ENCODE measurements at places on chromosomes 2 and 18.

DNA sequence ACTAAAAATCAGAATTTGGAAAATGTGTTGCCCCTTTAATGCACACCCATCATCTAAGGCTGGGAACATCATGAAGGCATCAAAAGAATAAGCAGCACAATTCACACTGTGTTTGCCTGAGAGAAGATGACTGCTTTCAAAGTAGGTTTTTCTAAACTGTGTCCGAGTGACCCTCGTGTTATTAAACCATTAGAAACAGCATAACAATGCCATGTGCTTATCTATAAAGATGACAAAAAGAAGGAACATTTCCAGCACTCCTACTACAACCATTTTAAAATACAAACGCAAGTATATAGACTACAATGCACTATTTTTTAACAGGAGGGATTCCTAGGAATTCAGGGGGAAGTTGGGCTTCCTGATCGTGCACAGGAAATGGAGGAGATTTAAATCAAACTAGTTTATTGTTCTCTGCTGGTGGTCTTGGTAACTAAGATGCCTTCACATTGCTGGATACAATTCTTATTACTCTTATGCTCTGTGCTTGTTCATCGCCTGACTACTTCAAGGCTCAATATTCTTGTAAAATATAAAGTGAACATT lies 305.9 kb upstream of the CCDC68 start:
- no peak for DNase-seq

DNA sequence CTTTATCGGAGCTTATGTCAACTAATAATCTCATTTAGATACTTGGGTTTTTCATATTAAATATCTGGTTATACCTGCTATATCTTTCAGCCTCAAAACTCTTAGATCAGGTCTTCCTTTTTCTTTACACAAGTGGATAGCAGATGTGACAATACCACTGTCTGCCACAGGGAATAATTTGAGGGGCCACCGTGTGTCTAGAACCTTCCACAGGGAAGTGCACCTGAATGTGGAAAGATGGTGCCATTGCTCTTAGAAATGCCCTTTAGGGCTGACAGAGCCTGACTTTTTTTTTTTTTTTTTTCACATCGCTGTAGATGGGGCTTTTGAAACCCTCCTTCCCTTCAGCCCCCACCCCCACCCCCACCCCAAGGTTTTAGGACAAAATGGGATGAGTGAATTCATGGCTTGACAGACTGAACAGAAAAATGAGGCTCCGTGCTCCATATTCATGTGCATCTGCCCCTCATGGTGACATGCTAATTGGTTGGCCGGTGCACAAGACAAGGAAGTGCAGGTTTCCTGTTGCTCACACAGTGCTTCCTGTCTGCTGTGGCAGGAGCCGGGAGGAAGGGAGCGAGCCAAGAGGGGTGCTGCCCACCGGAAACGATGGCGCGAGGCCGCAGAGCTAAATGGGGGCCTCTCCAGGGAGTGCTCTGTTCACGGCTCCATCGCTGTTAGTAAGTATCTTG lies 246.0 kb downstream of the LDLRAD4 start:
- no peak for DNase-seq

DNA sequence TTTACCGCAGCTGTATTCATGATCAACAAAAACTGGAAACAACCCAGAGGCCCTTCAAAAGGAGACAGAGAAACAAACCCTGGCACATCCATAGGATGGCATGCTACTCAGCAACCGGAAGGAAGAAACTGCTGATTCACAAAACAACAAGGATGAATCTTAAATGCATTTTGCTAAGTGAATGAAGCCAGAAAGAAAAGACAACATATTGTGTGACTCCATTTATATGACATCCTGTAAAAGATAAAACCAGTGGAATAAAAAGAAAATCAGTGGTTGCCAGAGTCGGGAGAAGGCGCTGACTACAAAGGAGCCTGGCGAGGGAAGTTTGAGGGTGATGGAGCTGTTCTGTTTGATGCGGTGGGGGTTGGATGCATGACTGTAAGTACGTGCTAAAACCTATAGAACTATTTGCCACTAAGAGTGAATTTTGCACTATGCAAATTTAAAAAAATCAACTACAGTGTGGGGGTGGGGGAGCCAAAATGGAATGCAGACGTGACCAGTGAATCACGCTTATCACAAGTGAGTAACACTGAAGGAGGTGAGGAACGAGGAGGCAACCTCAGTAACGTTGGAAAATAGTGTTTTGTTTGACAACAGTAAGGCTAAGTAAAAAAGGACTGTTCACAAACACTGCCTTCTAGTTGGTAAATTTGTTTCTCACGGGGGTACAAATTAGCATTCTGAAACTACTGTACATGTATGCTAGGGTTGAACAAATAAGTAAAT lies 108.9 kb downstream of the INHBB start:
- DNase-seq, result no peak

DNA sequence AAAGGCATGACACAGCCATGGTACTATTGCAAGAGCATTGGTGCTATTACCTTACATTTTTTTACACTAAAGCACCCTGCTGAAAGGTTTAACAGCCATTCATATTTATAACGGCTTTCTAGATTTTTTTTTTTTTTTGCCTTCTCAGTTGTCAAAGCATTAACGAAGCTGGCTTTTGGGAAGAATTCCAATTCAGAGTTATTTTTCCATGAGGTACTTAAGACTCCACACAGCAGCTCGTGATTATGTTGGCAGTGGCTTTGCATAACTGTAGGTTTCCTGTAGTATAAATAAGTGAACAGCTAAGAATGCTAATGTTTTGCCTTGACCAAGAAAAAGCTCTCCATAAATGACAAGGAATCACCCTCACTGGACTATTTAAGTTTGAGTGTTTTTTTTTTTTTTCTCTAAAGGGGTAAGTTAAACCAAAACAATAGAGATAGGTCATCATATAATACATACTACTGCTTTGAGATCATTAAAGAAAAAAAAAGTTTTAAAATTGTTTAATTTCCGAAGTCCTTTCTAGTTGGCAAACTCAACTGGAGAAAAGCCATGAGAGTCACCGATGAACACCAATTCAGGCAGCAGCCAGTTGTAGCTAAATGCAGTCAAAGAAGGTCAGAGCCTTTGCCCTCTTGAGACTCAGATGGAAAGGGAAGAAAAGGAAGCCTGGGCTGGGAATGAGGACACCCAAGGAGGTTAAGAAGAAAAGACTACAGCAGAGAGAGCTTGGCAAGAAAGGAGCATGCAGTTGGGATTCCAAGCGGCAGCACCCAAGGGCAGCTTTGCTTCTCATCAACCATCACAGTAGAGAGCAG lies 187.4 kb upstream of the NCKAP5 start:
- DNase-seq, result peak; percentile 52

- DNase-seq, result no peak
Observed at GRCh38 chr2:190043441-190043840, 19.1 kb downstream of the MSTN start.

GRCh38 chr2:64017811-64018700 lies 1.2 kb downstream of the VPS54 start:
- DNase-seq, result peak; percentile 20

DNA sequence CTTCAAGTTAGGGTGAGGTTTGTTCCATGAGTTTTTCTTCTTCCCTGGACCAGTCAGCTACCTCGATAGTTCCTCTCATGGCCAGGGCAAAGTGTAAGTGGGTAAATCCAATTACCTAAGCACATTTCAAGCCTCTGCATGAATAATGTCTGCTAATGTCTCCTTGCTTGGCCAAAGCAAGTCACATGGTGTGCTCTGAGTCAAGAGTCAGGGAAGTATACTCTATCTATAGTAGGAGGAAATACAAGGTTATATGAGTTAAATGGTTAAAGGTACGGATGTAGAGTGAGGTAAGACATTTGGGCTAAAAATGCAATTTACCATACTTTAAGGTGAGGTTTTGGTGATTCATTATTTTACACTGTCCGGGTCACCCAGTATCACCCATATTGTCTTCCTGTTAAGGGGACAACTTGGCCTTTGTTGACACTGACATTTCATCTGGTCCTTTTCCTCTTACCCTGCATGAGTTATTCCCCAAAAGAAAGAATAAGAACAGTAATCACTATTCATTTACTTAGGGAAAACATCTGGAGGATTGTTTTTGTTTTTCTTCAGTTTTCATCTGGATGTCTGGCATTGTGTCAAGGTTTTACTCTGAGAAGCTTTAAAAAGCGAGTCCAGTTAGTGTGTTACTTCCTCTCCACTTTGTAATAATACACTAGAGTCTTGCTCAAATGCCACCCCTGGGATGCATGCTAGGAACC lies 405.5 kb downstream of the RND3 start:
- DNase-seq, result no peak

DNA sequence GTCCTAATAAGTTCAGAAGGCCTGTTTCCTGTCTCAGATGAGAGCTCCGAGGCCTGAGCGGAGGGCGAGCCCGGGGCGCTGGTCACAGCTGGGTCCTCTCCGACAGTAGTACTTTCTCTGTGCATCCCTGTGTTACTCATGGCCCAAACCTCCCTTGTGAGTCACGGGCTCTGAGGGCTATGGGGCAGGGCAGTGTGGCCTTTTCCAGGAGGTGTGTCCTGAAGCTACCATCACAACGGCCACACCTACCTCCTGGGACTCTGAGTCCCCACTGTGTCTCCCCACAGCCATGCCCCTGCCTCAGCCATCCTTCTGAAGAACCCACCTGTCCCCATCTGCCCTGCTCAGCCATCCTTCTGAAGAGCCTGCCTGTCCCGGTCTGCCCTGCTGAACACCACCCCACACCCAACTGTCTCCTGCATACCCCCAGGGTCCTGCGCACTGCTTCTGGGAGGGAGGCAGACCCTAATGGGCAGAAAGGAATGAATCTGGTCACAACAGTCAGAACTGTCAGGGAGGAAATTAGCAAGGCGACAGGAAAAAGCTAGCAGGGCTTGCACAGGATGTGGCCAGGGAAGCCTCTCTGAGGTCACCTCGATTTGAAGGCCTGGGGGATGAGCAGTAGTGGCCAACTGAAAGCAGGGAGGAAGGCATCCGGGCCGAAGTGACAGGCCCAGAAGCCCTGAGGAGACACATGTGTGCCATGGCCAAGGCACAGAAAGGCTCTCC lies 145.4 kb upstream of the RIOK3 start:
- DNase-seq, result no peak

DNA sequence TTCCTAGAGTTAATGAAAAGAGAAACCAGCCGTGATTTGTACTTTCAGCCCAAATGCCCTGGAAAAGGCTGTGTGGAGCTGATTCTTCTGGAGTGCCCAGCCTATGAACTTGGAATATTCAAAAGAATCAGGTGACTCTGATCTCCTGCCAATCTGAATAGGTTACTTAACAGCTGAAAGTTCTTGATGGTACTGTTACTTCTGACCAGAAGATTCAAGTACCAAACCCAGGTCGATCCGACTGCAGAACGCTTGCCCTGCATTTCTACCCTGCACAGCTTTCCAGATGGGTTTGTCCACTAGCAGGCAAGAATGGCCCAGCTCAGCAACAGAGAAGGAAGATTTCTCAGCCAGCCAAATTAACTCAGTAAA lies 430.4 kb downstream of the PID1 start:
- DNase-seq, result no peak

DNA sequence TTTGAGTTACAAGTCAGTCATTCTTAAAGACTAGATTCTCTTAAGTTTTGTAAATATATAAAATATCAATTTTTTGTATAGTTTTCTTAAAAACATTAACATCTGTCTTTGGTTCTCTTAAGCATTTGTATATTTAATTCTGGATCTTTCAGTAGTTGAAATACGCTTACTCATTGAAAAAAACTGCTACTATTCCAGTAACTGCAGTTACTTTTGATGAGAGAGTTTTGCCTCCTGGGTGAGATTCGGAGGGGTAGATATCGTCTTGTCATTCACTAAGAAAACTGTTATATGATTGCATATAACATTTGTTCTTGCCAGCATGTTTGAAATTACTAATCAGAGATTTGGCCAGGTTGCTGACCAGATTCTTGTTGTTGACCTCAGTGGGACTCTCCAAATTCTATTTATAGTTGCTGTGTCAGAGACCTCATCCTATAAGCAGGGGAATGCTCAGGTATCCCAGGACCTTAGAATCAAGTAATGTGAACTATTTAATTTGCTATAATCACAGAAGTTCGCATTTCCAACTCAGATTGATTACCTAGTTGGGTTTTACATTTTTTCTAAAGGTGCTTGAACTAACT lies 7.9 kb downstream of the AGPS start:
- DNase-seq, result no peak

DNA sequence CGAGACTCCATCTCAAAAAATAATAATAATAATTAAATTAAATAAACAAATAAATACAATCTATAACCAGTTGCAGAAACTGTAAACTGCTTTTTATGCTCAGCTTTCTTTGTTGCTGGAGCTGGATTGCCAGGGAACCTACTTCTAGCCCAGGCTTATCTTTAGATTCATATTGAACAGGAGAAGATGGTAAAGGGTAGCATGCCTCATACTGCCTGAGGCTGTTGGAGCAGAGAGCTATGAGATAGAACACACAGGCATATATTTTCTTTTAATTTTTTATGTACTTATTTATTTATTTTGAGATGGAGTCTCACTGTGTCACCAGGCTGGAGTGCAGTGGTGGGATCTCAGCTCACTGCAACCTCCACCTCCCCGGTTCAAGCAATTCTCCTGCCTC lies 28.7 kb upstream of the EML4 start:
- DNase-seq, result no peak

Data from amniotic stem cell (primary cell).